Left forelimb (tissue), 1 donor: ENCODE measurements at places on chromosomes 7 and 10.

- no peak for DNase-seq
Measured at GRCh38 chr10:66747451-66747850, 178.4 kb upstream of the LRRTM3 start.

DNA sequence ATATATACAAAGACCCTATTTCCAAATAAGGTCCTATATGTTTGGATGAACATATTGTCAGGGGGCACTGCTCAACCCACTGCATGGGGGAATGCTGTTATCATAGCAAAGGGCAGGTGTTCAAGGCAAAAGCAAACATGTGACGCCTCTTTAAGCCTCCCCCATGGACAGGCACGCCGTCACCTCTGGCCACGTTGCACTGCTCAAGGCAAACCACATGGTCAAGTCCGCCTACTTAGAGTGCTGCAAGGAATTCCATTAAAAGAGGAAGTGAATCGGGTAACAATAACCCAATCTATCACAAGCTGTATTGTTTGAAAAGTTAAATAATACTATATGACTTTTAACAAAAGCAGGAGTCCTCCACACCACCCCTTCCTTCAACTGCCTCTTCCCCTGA lies 8.8 kb upstream of the CALD1 start:
- no peak for DNase-seq

DNA sequence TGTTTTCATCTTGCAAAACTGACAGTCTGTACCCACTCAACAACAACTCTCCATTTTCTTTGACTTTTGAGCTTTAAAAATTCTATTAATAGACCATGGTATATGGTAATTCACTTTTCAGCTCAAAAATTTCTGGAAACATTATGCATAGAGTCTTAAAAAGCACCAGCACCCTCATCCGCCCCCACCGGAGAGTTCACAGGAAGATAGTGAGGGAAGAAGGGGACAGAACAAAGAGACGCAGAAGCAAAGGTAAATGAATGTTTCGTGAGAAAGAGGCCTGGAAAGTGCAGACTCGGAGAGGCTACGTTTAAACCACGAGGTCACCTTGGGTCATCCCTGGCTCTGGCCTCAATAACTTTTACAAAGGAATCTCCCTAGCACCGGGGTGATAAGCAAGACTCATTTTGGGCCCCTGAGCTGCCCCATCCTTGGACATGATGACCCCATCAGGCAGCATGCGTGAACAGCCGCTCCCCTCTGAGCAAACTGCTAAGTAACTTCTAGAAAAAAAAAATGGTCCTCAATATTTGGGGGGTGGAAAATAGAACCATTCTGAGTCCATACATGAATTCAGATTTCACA lies 96.3 kb downstream of the CPXM2 start:
- DNase-seq, result no peak

- no peak for DNase-seq
Measured at GRCh38 chr10:119818889-119819270, 53.8 kb downstream of the MCMBP start.

- DNase-seq, result no peak
Measured at GRCh38 chr7:64098-64915, 128.1 kb upstream of the FAM20C start.

DNA sequence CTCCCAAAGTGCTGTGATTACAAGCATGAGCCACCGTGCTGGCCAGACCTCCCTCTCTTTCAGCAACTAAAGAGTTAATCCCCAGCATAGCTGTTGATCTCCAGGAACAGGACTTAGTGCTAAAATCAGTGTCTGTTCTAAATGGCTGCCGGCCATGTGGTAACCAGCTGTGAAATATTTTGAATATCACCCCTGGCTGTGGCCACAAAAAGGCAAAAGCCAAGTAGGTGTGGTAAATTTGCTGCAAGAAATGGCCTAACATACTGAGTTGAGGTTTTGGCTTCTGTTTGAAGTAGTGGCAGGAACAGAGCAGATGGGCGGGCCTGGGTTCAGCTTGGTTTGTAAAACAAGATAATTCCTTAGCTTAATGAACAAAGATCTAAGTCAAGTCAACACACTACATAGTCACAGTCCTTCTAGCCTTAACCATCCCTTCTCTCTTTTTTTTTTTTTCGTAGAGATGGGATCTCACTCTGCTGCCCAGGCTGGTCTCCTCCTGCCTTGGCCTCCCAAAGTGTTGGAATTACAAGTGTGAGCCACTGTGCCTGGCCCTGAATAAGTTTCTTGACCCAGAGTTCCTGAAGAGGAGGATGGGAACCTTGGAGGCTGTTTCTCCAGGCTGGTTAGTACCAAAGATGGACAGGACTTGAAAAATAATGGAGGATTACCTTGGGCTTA lies 22.7 kb upstream of the AGFG2 start:
- DNase-seq, result no peak

- DNase-seq, result no peak
Measured at GRCh38 chr7:30226614-30227268, 57.7 kb upstream of the ZNRF2 start.

DNA sequence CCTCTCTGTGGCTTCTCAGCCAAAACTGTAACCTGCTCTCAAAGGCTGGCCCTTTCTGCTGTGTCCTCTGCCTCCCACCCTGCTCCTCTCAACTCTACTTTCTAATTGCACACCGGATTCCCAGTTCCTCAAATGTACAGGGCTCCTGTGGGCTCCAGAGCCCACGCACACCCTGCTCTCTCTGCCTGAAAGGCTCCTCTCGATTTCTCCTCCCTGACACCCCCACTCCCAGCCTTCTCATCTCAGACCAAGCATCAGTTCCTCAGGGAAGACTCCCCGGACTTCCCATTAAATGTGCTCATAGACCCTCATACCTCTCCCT lies 111.7 kb upstream of the STEAP1B start:
- no peak for DNase-seq

GRCh38 chr7:74372511-74373111 lies 81.1 kb upstream of the GTF2IRD1 start:
- DNase-seq, result no peak

- no peak for DNase-seq
Measured at GRCh38 chr10:101256387-101256786, 27.1 kb upstream of the LBX1 start.

- no peak for DNase-seq
Measured at GRCh38 chr10:70558295-70558694, 44.2 kb downstream of the PRF1 start.

GRCh38 chr10:66786709-66787108 lies 139.1 kb upstream of the LRRTM3 start:
- no peak for DNase-seq

DNA sequence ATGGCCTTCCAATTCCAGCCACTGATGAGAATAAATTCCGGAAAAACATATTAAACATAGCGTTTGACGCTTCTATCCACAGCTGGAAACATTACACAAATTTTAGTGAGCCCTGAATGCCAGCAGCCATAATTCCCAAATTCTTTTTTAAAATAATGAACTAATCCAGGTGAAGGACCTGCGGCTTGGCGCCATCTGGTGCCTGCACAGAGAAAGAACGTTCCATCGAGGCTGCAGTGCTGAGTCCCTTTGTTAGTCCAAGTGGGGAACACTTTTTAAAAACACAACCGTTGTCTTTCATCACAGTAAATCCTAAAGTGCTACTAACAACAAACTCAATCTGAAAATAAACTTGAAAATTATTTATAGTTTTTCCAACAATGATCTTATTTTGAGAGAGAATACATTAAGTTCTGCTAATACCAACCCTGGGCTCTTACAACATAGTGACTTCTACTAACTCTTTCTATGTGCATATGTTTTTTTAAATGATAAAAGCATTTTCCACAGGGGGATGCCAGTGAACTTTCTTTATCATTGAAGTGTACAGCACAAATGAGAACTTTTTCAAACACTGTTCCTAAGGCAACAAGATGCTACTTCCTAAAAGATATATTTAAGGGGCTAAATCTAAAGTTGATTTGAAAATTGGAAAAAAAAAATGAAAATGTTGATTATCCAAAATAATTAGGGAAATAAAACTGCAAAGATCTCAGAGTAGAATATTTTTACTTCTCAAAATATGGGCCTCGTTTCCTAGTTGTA lies 166.9 kb upstream of the RNF32 start:
- peak; percentile 38 for DNase-seq

DNA sequence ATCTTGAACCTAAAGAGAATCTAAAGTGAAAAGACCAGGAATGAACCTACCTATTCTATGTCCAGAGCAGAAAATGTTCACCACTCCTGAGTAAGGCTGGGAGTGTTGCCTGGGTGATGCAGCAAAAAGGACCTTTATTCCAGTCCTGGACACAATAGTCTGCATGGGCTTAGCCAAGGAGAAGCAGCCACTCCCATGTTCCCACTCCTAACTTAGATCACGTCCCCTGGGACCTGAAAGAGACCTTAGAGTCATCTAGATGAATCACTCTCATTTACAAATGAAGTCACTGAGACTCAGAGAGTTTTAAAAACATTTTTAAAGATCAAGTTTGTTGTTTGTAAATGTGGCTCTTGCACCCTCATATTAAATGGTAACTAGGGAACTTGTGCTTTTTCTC lies 763.4 kb downstream of the KCNMA1 start:
- no peak for DNase-seq

- no peak for DNase-seq
Measured at GRCh38 chr10:25306386-25306785, 131.6 kb downstream of the GPR158 start.

DNA sequence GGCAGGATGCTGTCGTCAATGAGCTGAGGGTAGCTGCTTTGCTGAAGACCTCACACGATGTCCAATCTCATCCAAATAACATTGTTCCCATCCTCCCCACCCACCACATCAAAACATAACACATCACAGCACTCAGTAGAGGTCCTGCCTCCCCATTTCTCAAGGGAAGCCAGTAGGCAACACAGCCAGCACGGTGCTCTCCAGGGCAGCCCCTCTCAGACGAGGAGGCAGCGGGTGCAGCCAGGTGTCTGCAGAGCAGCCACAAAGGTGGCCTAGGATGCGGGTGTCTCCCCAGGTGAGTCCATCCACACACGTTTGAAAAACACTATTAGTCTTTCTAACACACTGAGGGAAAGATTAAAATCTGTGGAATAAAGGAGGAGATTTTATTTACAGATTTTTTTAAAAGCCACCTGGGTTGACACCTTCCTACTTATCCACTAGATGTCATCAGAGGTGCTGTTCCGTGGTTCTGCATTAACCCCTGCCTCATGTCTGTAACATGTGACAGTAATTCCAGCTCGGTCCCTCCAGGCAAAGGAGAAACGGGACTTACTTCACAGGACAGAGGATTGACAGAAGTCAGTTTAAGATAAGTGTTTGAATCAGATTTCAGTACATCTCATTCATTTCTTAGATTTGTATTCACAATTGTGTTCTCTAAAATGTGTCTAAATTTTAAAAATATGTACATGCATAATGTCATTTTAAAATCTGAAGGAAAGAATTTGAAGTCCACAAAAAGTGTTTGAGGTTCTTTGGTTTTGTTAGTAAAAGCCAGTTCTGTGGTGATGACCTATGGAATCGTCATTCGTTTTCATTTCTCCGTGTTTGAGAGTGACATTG lies 68.0 kb downstream of the LANCL2 start:
- DNase-seq, result no peak

DNA sequence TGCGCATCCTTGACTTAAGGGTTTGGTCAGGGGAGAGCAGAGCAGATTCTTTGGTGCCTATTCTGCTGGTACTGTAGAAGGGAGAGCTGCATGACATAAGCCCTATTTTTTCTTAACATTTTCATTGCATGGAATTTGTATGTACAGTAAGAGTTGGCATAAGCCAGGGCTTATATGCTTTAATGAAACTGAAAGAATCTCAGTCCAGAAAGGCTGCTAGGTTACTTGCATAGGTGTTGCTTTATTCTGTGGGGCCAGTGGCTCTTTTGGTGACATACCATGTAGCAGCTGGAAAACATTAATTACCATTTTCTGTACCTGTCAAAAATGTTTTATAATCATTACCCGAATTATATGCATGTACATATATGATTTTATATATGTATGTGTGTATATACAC lies 152.1 kb downstream of the LYZL1 start:
- no peak for DNase-seq

- DNase-seq, result no peak
Measured at GRCh38 chr10:101710059-101710695, 15.2 kb upstream of the FBXW4 start.

GRCh38 chr7:41758321-41758720 lies 55.4 kb upstream of the INHBA start:
- DNase-seq, result no peak

DNA sequence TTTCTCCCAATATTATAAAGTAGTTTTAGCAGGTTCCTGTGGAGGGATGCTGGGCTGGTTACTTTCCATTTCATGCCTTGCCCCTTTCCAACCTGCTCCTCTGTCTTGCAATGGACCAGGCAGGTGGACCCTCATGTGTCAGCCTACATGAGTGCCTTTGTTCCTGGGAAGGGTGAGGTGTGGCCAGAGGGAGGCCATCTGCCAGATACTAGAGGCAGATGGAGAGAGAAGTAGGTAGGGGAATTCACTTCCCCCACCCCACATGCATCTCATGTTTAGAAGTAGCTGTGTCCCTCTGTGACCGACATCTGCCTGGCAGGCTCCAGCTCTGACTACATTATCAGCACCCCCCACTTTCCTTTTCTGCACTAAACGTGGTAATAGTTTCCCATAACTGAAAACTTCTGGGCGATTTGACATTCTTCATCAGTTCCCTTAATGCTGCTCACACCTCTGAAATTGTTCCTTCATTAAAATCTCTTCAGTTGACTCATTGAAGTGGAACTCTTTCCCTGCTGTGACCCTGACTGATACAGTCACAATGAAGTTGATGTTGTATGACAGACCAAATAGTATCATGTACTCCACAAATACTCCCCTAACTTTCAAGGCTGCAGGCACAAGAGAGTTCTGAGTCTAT lies 396.3 kb upstream of the FZD8 start:
- no peak for DNase-seq

DNA sequence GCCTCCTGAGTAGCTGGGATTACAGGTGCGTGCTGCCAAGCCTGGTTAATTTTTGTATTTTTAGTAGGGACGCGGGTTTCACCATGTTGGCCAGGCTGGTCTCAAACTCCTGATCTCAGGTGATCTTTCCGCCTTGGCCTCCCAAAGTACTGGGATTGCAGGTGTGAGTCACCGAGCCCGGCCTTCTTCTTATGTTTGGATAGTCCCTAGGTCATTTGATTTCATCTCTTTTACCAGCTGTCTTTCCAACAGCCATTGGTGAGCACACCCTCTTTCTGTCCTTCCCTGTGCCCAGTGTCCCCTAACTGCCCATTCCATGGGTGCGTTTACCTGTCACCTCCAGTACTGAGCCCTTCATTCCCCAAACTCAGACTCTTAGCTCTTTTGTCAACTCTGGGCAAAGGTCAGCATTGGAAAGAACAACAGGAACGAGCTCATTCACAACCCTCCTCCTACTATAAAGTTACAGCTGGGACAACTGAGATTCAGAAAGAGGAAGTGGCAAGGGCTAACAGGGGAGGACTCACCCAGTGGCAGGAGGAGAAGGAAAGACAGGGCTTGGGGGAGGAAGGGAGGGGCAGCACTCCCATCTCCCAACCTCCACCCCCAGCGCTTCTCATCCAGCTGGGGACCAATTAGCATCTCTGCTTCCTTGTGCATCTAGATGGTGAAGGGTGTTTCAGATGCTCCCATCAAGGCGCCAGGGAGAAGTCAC lies 5.6 kb downstream of the SSC4D start:
- DNase-seq, result no peak
